Activated CD4-positive, alpha-beta memory T cell treated with anti-CD3 and anti-CD28 coated beads for 36 hours (primary cell): ENCODE measurements at places on chromosomes 13 and 19.

GRCh38 chr19:18611327-18612050 is 1.2 kb upstream of the TMEM59L start:
- no peak for DNase-seq

DNA sequence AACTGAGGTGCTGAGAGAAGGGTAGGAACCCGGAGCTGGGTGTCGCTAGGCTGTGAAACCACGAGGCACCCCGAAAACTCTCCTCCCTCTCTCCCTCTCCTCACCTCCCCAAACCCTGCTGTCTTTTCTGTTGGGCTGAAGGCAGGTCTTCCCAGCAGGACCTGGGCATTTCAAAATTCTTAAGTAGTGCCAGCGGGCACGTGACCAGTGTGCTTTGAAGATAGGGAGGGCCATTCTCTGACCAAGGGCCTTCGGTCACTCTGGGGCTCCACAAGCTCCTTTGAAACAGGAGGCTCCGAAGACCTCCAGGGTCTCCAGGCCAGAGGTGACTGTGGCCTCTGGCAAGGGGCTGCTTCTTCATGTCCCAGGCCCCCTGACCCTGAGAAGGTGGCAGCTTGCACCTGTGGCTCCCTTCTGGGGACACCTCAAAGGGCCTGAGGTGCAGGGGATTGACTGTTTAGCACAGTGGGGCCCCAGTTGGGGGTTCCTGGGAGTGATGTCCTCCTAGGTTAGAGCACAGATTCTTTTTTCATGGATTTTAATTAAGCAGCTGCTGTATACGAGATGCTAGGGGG is 48.3 kb downstream of the DNM2 start:
- DNase-seq, result no peak

- DNase-seq, result no peak
Measured at GRCh38 chr13:109288151-109288709, 498.2 kb downstream of the IRS2 start.

DNA sequence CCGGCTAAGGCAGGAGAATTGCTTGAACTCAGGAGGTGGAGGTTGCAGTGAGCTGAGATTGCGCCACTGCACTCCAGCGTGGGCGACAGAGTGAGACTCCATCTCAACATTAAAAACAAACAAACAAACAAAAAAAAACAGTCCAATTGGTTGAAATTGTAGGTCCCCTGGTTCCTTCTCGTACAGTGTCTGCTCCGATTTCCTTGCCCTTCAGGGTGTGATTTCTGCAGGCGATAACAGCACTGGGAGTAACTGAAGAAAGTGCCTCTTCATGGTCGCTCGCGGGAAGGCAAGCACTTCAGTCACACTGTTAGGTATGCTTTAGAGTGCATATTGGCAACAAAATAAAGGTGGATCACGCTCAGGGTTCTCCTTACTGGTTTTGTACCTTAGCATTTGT is 39.7 kb downstream of the TPT1 start:
- no peak for DNase-seq

- DNase-seq, result no peak
Measured at GRCh38 chr13:40340368-40341095, 325.9 kb downstream of the FOXO1 start.

- DNase-seq, result no peak
Measured at GRCh38 chr13:27972478-27972820, 3.3 kb upstream of the CDX2 start.

DNA sequence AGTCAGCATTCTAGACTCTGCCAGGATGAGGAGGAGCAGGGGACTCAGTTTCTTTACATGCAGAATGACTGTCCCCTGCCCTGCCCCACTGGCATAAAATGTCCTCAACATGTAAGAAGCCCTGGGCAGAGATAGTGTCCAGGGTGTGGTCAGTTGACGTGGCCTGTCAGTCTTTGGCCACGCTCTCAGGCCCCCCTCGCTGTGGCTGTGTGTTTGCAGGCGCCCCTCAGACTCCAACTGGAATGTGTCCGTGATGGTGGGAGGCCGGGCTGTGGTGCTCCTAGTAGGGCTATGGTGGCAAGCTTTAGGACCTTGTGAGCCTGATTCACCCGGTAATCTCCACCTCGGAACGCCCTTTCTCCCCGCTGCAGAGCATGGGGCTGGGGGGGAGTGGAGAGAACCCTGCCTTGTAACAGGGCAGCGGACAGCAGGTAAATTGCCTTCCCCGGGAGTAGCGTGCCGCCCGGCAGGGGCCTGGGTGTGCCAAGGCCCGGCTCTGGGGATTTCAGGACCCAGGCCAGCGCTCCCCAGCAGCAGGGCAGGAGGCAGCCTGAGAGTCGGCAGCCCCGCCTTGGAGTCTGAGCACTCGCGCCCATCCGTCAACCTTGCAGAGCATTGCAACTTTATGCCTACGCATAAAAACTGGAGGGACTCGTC is 62.3 kb downstream of the CHST8 start:
- peak; percentile 18 for DNase-seq

GRCh38 chr13:58882516-58882915 is 1251.0 kb downstream of the PCDH17 start:
- DNase-seq, result no peak

DNA sequence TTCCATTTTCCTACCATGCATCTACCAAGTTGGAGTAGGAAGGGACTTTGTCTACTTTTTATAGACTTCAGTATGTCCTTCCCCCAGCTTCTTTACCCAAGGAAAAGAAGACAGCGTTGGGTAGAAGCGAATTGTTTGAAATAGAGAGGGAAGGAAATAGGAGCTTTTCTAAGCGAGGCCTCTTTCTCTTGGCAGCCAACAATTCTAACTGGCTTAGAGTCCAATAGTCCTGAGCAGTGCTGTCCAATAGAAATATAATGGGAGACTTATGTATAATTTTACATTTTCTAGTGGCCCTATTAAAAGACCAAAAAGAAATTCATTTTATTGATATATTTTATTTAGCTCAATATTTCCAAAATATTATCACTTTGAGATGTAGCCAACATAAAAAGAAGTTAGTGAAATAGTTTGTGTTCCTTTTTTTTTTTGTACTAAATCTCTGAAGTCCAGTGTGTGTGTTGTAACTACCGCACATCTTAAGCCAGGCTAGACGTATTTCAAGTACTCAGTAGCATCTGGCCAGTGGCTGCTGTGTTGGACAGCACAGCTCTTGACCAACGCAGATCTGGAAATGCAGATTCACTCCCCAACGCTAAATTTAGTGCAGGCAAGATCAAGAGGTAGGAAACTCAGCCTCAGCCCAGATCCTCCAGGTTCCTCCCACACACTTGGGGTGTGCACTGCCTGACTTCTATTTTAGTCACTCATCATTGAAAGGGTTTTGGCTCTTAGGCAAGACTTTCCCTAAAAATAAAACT is 179.2 kb downstream of the SHISA2 start:
- DNase-seq, result peak; percentile 45

DNA sequence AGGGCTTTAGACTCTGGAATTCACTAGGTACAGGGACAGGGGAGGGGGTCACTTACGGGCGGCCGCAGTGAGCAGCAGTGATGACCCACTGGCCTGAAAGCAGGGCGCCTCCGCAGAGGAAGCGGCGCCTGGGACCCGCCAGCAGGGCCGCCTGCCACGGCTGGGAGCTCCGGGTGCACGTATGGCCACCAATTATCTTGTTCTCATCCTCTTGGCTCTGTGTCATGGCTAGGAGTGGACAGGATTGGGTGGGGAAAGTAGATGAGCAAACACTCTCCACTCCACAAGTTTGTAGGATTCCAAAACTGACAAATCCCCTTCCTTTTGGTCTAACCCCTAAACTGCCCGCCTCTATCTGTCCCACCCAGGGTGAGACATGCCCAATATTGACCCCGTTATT is 1.2 kb downstream of the KLK14 start:
- DNase-seq, result no peak

- no peak for DNase-seq
Measured at GRCh38 chr13:62721893-62722292, 1306.2 kb upstream of the PCDH20 start.

GRCh38 chr19:58097781-58098681 is at the start of gene ZSCAN18:
TSS of gene ZSCAN18 (minus strand) at chr19:58098231. CDS start at chr19:58090267, 7,964 bp downstream.
- DNase-seq, result peak; percentile 96

DNA sequence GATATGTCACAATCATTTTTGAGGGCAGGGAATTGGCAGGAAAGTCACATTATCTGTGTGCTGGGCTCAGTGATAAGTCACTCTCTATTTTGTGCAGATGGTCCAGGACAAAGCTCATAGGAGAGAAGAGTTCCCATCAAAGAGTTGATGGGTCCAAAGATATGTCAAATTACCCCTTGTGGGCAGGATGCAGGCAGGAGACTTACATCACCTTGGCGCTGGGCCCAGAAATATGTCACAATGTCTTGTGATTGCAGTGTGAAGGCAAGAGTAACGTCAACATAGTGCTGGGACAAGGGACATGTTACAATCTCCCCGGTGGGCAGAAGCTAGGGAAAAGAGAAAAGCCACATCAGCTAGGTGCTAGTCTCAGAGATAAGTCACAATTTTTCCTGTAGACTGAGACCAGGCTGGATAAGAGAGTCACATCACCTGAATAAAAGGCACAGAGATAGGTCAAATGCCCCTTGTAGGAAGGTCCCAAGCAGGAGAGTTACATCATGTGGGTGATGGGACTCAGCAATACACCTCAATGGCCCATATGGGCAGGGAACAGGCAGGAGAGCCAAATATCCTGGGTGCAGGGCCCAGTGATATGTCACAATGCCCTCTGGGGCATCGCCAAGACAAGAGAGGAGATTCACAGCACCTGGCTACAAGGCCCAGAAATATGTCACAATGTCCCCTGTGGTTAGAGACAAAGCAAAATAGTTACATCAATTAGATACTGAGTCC is 47.9 kb downstream of the ZNF99 start:
- DNase-seq, result no peak

DNA sequence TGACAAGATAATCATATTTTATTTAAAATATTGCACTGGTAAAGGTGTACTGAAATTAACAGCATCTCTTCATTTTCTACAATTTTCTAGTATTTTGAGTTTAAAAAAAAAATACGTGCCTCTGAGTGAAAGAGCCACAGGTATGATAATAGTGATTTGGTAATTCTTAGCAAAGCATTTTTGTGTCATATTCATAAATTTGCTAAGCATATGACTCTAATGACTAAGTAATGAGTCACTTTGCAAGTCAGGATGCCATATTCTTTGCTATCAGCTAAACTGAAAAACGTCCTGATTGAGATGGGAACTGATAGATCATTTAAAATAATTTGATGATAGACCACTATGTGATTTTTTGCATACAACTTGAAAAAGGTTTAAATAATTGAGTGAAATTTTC is 136.1 kb upstream of the IRS2 start:
- DNase-seq, result no peak

DNA sequence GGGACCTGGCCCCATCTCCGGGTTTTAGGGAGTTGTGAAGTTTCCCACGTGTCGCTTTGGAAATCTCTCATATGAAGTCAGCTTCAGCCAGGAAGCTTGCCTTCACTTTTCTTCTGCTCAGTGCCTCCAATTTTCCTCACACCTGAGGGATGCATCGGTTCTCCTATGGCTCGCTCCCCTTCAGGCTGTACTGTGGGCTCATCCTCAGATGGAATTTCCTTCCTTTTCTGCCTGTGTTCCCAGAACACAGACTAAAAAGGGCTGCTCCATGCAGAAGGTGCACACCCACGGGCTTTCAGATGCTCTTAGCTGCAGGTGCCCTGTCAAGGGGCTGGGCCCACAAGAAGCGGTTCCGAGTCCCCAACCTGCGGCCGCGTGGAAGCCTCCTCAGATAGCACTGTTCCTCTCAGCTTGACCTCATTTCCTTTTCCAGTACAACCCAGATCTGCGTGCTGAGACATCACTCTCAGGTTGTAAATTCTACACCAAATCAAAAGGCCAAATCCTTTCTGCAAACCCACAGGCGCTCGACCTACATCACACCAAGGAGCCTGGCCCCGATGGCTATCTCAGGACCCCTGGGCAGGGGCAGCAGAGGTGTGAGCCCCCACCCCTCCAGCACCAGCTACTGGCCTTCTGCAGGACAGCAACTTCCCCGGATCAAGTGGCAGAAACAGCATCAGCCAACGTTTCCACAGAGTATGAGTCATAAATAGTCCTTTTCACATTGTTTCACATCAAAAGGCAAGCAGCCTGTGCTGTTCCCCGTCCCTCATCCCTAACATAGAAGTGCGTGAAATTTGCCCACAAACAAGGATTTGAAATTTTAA is 275.9 kb downstream of the ZNF536 start:
- DNase-seq, result no peak
